ENCODE measurements at places on chromosomes 4 and X.

DNA sequence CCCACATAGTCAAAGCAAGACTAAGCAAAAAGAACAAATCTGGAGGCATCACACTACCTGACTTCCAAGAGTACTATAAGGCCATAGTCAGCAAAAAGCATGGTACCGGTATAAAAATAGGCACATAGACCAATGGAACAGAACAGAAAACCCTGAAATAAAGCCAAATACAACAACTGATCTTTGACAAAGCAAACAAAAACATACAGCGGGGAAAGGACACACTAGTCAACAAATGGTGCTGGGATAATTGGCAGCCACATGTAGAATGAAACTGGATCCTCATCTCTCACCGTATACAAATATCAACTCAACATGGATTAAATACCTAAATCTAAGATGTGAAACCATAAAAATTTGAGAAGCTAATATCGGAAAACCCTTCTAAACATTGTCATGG lies 819.3 kb upstream of the FRG1 start:
- no peak for DNase-seq

DNA sequence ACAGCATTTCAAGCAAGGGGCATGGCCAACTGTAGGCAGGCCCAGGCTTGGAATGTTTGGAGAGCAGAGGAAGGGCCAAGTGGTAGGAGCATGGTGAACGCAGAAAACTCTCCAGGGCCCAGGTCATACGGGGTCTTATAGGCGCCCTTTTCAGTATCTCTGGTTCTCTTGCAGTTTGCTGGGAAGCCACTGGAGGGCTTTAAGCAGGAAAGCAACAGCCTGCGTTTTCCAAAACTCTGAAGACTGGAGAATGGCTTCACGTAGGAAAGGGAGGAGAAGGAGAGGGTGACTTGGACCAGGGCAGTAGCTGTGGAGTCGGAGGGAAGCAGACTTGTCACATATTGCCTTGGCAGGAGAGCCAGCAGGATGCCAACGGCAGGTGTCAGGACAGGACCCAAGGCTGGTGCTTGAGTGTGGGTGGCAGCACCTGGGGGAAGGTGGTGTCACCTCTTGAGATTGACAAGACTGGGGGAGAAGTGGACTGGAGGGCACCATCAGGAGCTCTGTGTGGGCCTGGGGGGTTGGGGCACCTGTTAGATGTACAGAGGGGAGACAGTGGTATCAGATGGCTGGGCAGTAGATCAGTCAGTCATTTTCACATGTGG lies 21.9 kb downstream of the TKTL1 start:
- DNase-seq, result no peak

DNA sequence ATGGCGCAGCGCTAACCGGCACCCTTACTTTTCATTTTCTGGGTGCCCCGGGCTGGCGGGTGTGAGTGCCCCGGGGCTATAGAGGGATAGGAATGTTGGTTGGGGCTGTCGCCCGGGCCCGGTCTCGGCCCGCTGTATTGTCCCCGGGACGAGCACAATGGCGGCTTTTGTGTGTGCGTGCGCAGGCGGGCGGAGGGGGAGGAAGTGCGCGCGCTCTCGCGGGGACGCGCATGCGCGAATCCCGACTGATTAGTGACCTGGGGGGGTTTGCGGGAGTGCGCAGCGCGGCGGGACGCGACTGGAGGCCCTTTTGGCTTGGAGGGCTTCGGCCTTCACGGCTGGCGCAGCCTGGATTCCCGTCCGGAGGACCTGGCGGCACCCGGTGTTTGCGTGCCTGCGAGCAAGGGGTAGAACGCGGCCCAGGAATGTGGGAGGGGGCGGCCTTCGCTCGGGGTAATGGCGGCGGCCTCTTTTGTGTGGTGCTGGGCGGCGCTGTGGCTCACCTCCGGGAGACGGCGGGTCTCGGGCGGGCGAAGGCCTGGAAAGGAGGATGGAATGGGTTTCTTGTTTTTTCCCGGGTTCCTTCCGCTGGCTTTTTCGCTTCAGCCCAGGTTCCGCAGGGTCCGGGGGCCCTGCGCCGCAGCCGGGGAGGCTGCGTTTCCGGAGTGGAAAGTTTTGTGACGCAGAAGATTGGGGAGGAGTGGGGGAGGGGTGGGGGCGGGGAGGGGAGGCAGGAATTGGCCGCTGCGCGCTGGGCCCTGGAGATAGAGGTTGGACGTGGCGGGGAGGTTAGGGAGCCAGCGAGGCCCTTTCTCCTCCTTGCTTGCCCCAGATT lies 618 bp downstream of the DDX3X start:
- peak; percentile 76 for DNase-seq

GRCh38 chr4:155592179-155592937 lies 74.3 kb upstream of the GUCY1A1 start:
- DNase-seq, result no peak

DNA sequence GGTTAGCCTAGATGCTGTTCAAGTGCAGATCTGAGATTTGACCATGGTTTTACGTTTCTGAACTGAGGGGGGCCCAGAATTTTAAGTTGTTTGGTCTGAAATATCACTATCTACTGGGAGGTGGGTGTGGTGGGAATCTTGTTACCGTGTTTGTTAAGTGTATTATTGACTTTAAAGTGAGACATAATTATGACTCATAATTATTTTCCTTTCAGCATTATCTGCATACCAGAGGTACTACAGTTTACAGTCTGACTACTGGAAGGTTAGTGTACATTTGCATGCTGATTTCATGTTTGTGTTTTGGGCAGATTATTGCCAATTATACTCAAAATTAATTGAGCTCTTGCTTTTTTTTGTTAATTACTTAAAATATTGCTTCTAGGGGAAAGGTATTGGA lies 101.5 kb downstream of the KDM6A start:
- no peak for DNase-seq

Measured in stimulated activated CD4-positive, alpha-beta T cell treated with anti-CD3 and anti-CD28 coated beads, TNF-alpha, amount 100 ng/mL, for 1 hour (primary cell).